NT2/D1 (cell line): ENCODE measurements at places on chromosomes 4 and X.

- DNase-seq, result no peak
Measured at GRCh38 chrX:112609631-112610030, 70.1 kb downstream of the LHFPL1 start.

DNA sequence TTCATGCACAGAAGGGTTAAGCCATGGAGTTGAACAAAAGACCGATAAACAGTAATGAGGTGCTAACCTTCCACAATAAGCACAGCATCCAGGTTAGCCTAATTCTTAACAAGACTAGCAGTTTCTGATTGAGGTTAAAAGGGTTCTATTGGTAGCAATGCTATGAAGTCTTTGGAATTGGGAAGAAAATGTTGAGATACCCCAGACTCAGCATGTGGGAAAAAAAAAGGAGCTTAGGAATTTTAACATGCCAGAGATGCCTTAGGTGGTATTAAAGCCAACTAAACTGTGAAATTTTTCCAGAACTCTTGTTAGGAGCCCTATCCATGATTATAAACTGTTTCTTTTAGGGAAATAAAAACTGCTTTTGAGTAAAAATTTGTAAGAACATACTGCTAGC lies 391.7 kb downstream of the GABRG1 start:
- no peak for DNase-seq

GRCh38 chr4:8900588-8900987 lies 28.9 kb upstream of the HMX1 start:
- DNase-seq, result no peak

GRCh38 chr4:602559-602942 lies 22.8 kb upstream of the PDE6B start:
- DNase-seq, result peak; percentile 77

DNA sequence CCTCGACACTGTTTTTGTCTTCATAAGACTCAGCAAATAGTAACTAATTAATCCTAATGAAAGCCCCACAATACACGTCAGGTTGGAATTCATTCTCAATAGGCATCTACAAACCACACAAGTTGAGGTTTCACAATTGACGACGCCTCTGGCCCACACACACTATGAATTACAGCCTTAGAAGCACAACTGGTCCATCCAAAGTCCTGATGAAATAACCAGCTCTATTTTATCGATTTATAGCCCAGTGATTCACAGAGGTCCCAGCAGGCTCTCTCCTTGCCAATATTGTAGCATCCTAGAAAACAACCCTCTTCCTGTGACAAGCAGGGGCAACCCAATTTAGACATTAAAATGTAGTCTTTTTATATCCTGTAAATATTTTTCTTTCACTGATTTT lies 112.1 kb downstream of the NR3C2 start:
- DNase-seq, result no peak

DNA sequence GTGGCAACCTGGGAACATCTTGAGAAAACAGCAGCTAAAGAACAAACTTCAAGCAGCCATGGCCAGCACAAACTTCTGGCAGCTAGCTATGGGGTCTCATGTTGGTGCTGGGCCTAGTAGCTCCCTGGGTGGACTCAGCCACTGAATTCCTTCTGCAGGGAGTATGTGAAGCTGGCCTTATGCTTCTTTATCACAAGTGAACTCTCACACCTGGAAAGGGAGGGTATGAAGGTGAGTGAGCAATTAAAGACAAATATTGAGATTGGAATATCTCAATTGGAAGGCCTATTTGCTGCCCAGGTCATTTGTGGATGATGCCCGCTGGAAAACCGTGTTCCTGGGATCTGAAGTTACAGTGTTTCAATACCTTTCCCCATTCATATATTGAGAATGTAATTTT lies 153.3 kb upstream of the RPS6KA3 start:
- DNase-seq, result no peak

- DNase-seq, result no peak
Measured at GRCh38 chr4:84688605-84689004, 105.7 kb downstream of the CDS1 start.

DNA sequence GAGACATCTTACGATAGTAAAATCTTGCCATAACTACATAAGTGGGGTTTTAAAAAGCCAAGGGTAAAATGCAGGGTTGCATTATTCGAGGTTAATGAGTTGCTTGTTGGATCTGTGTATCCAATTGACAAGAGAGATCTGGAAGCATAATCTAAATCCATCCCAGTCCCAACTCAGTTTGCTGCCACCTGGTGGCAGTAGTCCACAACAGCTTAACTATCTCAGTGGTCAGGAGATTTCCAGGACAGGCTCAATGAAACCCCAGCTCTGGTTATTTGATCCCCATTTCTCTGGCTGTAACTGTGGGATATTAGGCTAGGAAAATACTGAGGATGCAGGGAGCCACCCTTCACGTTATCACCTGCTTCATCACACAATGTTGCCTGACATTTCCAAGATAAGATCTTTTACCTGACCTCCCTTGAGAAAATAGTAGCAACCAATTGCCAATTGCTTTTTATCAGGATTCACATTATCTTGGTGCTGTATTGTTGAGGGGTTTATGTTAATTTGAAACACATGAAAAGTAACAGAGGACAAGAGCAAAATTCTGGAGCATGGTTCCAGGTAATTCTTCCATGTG lies 88.2 kb upstream of the TNIP3 start:
- peak; percentile 46 for DNase-seq

GRCh38 chrX:11386812-11387211 lies 93.6 kb downstream of the AMELX start:
- DNase-seq, result no peak

- DNase-seq, result no peak
Measured at GRCh38 chrX:68682790-68683189, 35.3 kb downstream of the STARD8 start.

DNA sequence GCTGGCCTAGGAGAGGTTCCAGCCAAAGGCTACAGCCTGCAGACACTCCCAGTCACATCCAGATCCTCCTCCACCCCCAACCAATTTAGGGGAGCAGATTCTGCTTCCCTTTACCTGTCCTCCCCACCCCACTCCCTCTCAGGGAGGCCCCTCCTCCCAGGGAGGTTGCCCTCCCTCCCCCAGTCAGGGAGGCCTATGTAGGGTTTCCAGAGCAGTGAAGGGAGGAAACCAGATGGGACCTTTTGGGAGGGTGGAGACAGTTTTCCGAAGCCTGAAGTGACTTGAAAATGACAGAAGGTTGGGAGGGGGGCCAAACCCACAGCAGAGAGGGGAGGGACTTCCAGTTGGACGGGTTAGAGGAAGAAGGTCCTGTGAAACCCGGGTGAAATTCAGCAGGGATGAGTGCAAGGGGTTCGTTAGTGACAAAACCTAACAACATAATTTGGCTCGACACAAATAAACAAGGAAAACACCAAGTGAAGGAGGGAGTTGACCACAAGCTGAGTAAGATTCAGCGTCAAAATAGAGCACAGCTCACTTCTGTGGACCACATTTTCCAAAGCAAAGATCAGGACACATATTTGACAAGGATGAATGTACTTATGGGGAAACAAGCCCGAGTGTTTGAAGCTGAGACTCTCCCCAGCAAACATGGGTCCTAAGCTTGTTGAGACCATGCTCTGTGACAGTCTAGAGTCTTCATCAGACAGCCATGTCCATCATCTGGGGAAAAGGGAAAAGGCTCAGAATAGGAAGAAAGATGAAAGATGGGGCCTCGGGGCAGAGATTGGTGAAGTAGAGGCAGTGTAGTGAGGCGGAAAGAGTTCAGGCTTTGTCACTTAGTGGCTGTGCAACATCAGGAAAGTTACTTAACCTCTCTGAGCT lies 46.4 kb downstream of the PRPS1 start:
- no peak for DNase-seq

GRCh38 chr4:131137196-131137595 lies 2011.9 kb upstream of the PCDH10 start:
- DNase-seq, result no peak

- DNase-seq, result no peak
Measured at GRCh38 chr4:176478076-176478475, 158.3 kb downstream of the SPCS3 start.

GRCh38 chr4:122591196-122591595 lies 29.7 kb downstream of the IL21 start:
- no peak for DNase-seq

- no peak for DNase-seq
Measured at GRCh38 chr4:115433491-115433890, 320.1 kb upstream of the NDST4 start.

DNA sequence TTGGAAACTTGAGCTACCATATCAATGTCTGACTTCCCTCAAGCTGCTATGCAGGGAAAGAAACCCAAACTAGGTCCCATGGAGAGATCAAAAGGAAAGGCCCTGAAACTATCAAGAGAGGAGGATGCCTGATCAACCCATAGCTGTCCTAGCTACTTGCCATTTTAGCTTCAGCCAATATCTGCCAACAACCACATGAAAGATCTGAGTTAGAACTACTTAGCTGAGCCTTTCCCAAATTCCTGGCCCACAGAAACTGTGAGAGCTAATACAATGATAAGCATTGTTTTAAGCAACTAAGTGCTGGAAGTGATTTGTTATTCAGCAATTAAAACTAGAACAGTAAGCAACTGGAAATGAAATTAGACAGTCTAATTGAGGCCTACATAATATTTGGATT lies 6.3 kb upstream of the ARHGEF38 start:
- no peak for DNase-seq

DNA sequence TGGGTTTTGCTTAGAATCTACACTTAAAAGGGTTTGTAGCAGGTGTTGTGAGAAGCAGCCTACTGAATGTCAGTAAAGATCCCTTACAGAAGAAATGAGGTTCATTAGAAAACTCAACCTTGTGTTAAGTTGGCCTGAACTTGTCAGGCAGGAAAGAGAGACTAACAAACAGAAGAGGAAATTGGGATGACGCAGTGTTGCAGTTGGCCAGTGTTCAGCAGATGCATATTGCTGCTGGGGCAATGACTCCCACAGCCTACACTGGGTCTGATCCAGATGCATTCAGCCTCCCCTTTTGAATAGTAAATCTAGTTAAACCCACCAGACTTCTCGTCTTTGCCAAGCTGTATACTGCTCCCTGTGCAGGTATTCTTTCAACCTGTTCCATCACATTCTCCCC lies 409.4 kb downstream of the UBE2NL start:
- DNase-seq, result no peak

- no peak for DNase-seq
Measured at GRCh38 chr4:95267081-95267480, 281.7 kb downstream of the UNC5C start.

DNA sequence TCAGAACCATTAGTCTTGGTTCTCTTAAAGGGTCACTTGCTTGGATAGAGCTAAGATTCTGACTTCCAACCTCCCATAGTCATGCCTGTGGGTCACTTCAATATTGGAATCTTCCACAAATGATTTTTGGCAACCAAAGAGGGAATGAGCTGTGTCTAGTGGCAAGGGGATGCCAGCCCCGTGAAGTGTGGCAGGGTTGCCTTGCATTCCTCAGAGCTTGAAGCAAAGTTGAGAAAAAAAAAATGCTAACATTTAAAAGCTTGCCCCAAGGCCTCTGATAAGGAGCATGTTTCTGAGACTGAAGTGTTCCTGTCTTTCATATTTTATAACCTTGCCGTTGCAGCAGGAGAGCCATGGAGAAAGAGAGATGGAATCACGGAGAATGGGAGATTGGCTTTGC lies 120.2 kb downstream of the PAPSS1 start:
- DNase-seq, result no peak

- DNase-seq, result no peak
Measured at GRCh38 chr4:38365261-38365660, 298.7 kb upstream of the KLF3 start.

DNA sequence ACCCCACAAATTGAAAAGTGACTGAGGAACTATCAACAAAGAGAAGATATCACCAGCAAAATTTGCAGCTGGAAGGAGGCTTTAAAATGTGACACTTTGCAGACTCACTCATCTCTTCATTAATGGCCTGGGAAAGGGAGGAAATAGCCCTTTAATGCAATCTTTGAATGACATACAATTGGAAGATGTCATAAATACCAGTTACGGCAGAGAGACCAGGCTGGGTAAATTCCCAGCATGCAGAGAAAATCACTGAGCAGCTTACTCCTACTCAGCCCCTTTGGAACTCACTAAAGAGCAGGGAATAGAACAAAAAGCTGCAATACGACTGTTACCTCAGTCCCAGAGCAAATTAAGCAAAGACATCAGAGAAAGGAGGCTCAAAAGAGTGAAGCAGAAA lies 238.9 kb downstream of the HS3ST1 start:
- DNase-seq, result no peak

DNA sequence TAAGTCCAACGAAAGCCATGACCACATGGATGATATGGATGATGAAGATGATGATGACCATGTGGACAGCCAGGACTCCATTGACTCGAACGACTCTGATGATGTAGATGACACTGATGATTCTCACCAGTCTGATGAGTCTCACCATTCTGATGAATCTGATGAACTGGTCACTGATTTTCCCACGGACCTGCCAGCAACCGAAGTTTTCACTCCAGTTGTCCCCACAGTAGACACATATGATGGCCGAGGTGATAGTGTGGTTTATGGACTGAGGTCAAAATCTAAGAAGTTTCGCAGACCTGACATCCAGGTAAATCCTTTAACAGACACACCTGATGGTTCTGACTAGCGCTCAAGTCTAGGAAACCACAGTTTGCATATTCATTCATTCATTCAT lies 6.0 kb downstream of the SPP1 start:
- DNase-seq, result no peak

DNA sequence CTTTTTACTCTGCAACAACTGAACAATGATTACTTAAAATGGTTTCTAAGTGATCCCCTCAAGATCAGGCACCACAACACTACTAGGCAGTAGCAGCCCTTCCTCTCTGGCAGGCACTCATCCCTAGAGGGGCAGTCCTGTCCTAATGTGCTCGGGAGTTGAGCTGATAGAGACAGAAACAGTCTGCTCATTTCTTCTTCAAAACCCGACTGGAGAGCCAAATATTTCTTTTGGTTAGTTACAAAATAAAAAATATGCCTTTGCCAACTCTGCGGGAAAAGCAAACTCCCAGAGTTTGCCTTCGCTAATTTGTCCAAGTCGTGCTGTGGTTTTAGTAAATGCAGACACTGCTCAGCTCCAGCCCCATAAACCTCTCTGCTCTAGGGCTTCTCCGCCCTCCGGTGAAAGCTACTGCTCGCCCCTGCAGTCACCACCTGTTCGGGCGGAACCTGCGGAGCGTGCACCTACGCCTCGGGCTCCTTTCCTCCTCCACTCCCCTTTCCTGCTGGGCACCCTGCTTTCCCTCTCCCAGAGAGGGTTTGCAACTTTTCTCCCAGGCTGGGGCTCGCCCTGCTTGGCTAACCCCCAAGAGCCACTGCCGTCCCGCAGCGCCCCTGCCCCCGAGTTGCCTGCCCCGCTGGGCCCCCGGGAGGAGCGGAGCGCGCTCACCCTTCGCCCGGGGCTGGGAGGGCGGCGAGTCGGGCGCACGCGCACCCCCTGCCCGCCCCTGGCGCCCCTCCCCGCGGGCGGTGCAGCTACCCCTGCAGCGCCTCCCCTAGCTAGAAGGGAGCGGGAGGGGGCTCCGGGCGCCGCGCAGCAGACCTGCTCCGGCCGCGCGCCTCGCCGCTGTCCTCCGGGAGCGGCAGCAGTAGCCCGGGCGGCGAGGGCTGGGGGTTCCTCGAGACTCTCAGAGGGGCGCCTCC lies at the start of gene NPNT:
TSS of gene NPNT (plus strand) at position 812 of the 923 bp plus-strand sequence. CDS start 182 bp downstream, outside the sequence.
- no peak for DNase-seq

DNA sequence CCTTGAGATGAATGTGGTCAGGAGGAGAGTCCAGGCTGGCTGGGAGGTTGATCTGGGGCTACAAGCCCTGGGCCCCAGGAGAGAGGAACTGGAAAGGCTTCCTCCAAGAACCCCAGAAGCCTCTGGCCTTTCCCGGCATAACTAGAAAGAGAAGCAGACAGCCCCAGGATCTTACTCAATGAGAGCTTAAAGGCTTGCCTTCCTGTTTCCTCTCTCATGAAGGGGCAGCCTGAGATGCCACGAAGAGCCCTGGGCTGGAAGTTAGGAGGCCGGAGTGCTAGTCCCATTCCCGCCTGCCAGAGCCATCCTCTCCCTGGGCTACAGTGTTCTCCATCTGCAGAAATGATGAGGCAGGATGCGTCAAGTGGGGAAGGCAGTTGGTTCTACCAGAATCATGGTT lies 20.1 kb upstream of the XPNPEP2 start:
- DNase-seq, result no peak
